Caco-2 (cell line): ENCODE measurements at places on chromosomes 12 and 14. TPM values are rescaled to one million over a fixed set of nuclear protein-coding genes. Genes with fewer than 3 reads are reported as not detected.

GRCh38 chr12:71160585-71160984, 2.8 kb upstream of the TSPAN8 start:
- DNase-seq, result no peak

The SLC22A17 gene
- 3.1 and 3.7 TPM in 2 replicates for total RNA-seq

The PMCH gene
- not detected in 2 replicates for total RNA-seq

GRCh38 chr14:55123101-55123500, 6.0 kb upstream of the LGALS3 start:
- DNase-seq, result no peak

The MLEC gene
- total RNA-seq, result 143 and 150 TPM in 2 replicates

The PELI2 gene
- total RNA-seq, result 8.1 and 8.5 TPM in 2 replicates

The GLI1 gene
- total RNA-seq, result 0.48 and 0.53 TPM in 2 replicates

The FGF23 gene
- total RNA-seq, result 0.16 TPM in 1 of 2 replicates, not detected in the other

GRCh38 chr12:65526311-65526710, 247.8 kb downstream of the MSRB3 start:
- DNase-seq, result no peak

GRCh38 chr12:69329669-69330428, 18.3 kb upstream of the LYZ start:
- DNase-seq, result no peak

DNA sequence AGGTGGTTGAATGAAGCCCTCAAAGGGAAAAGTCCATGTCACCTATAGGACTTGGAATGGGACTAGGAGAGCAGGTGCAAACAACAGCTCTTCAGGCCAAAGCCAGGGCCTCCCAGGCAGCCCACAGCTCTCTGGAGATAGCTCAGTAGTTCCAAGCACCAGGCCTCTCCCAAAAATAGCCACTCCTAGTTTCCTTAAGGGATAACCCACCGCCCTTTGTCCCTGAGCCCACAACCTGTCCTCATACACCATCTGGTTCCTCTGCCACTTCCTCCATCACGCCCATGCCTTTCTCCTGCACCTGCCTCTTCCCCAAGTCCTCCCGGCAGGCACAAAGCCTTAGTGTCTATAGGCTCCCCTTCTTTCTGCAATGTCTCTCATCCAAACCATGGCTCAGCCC, 2.1 kb downstream of the RAB15 start:
- no peak for DNase-seq

GRCh38 chr12:50600364-50600763, 95.6 kb downstream of the DIP2B start:
- no peak for DNase-seq

The YLPM1 gene
- 64.4 and 65.0 TPM in 2 replicates for total RNA-seq

DNA sequence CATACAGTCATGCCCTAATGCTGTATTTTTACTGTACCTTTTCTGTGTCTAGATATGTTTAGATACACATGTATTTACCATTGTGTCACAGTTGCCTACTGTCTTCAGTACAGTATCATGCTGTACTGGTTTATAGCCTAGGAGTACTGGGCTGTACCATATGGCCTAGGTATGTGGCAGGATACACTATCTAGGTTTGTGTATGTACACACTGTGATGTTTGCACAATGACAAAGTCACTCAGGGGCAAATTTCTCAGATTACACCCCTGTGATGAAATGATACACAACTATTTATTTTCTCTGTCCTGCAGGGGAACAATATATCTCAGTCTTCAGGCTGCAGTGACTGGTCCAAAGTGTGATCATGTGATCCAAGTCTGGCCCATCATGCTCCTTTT, 1076.1 kb downstream of the VRK1 start:
- peak; percentile 4 for DNase-seq

The NELL2 gene
- total RNA-seq, result 0.70 and 0.81 TPM in 2 replicates

GRCh38 chr12:52400906-52401305, 5.2 kb downstream of the KRT82 start:
- no peak for DNase-seq

DNA sequence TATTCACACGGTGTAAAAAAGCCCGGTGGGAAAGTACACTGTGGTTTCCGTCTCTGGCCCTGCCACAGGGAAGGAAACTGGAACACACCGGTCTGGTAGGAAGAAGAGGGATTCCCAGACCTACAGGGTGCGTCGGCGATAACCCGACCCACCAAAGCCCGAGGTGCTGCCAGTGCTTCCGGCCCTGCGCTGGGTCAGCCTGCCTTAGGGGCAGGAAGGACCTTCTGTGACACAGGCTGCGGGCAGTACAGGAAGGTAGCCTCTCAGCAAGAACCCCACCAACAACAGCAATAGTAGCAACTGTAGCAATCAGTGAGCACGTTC, 169.5 kb upstream of the FKBP4 start:
- DNase-seq, result no peak

GRCh38 chr14:105021656-105022275, 883 bp upstream of the CDCA4 start:
- DNase-seq, result peak; percentile 75

The NPFF gene
- 2.4 TPM in 1 of 2 replicates, not detected in the other for total RNA-seq

The CEP170B gene
- 31.6 and 32.0 TPM in 2 replicates for total RNA-seq

DNA sequence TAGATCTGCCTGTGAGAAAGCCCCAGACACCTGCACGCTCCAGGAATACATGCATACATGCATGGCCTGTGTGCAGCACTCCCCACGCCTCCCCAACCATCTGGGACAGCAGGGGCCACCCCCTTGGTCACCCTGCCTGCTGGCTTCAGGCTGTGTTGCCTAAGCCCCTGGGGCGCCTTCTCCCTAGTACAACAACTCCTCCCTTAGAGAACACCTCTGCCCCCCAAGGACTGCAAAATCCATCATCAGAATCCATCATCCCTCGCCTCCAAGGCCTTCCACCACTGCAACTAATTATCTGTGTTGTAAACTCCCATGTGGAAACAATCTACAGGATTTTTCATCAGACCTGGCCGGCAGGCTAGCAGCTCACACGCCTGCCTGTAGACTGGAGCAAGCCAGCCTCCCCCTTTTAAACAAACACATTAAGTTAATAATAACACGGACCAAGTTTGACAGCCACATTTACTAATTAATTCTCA, 36.8 kb downstream of the ZFP36L1 start:
- DNase-seq, result no peak

The NRL gene
- 2.1 and 2.3 TPM in 2 replicates for total RNA-seq

- DNase-seq, result no peak
Observed at GRCh38 chr14:50523271-50524041, 8.9 kb downstream of the MAP4K5 start.

The SYT1 gene
- 0.39 and 1.2 TPM in 2 replicates for total RNA-seq

DNA sequence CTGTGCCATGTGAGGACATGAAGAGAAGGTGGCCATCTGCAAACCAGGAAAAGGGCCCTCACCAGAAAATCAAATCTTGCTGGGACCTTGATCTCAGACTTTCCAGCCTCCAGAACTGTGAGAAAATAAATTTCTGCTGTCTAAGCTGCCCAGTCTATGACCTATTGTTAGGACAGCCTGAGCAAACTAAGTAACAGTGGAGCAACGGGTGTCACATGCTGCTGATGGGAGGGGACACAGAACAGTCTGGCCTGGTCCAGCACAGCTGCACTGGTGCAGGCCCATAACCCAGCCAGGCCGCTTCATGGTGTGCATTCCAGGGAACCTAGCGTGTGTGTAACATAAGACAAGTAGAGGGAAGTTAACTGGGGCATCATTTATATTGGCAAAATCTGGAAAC, 42.1 kb downstream of the GRIP1 start:
- peak; percentile 34 for DNase-seq

DNA sequence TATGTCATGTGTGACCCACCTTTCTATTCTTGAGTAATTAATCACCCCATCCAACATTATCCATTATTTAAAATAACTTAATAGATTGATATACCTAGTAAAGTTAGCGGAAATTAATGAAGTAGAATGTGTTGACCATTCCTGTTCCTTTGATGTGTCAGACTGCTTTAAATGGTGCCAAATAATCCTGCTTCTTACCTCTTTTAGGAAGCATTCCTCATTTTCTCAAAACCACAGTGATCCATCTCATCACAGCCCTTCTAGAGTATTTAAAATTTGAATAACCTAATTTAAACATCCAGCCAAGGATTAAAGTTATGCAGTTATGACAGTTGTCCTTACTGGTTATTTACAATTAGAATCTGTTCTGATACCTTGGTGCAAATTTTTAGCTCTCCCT, 6.9 kb downstream of the MGAT4C start:
- no peak for DNase-seq

DNA sequence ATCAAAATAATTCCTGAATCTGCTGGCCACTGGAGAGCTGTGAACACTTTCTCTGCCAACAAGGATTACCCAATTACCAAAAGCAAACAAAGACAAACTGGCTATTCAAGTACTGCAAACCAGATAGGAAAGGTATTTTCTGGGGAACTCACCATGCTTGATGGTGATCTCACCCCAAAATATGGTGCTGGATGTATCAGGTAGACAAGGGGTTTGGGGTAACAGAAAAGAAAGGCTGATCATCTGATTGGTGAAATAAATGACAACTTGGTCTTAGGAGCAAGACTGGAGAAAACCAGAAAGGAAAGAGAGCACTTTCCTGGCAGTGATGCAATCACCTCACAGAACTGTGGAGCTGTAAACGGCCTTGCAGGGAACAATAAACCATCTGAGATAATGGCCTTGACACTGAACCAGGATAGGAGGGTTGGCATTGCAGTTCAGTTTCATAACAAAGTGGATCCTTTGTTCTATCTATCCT, 31.0 kb upstream of the NPFF start:
- peak; percentile 64 for DNase-seq

DNA sequence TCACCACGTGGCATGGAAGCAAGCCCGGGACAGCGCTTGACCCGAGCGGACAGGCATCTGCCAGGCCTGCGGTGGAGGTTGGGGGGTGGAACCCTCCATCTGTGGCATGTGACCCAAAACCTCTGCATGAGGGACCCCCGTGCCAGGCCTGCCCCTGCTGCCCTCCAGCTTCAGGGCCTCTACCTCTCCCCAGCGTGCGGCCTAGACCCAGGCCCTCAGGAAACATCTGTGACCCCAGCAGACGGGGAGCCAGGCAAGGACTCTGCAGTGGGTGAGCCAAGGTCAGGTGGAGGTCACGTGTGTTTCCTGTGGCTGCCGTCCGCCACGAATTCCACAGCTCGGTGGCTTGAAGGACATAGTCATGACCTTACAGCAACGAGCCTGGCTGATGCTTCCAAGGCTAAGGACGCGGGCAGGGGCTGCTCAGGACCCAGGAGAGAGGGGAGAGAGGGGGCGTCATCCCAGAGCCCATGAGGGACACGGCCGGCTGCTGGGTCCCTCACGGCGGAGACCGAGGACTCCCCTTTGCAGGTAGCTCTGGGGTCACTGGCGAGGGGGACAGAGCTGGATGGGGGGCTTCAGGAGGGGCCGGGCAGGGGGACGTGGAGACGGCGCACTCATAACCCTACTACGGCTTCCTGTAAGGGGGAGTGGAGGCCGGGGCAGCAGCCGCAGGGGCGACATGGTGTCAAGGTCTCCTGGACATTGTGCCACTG, 91.5 kb downstream of the GALNT9 start:
- no peak for DNase-seq

GRCh38 chr12:14961466-14962152, at the start of gene ARHGDIB:
TSS of gene ARHGDIB (minus strand) at chr12:14961601. CDS start at chr12:14950712, 10,889 bp downstream.
- DNase-seq, result no peak

GRCh38 chr14:32657081-32657480, 281.6 kb upstream of the NPAS3 start:
- DNase-seq, result no peak

The PNN gene
- total RNA-seq, result 98.5 and 100 TPM in 2 replicates

- no peak for DNase-seq
Observed at GRCh38 chr12:42857106-42857505, 267.6 kb upstream of the PRICKLE1 start.

DNA sequence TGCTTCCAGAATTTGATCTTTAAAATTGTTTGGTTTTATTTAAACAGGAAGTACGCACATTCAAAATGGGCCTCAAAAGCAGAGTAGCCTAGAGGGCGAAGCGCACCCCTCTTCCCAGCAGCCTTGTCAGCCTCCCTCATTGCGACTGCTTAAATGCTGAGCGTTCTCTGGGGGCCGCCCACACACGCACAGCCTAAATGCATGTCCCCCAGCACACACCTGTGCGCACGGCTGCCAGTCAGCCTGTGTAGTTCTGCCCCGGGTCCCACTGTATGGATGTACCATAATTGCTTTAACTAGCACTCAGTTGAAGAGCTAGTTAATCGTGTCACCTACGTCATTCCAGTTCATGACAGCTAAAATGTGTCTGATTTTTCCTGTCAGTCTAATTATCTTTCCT, 79.3 kb downstream of the TESC start:
- DNase-seq, result no peak

The TAS2R20 gene
- 2.2 and 3.8 TPM in 2 replicates for total RNA-seq

DNA sequence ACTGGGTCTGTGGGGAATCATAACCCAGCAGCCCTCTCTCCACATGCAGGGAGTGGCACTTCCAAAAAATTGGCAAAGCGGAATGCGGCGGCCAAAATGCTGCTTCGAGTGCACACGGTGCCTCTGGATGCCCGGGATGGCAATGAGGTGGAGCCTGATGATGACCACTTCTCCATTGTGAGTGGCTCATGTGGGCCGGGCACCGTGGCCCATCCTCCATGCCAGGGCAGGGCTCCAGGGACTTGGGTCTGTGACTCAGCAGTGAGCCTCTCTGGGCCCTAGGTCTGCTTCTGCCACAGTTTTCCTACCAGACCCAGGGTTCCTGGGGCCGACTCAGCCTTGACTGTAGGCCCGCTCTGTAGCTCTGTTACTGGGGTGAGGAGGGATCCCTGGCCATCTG, 2.2 kb downstream of the NPFF start:
- DNase-seq, result no peak

The SMOC1 gene
- 0.12 and 0.14 TPM in 2 replicates for total RNA-seq

The DDN gene
- total RNA-seq, result 1.7 and 1.9 TPM in 2 replicates

The NIN gene
- 11.2 and 16.9 TPM in 2 replicates for total RNA-seq

GRCh38 chr12:93441617-93442410, at the start of gene UBE2N:
TSS of gene UBE2N (minus strand) at chr12:93441947. CDS start at chr12:93441884, 63 bp downstream.
- DNase-seq, result peak; percentile 98

- DNase-seq, result no peak
Observed at GRCh38 chr14:60863249-60863648, 117.6 kb downstream of the TRMT5 start.

GRCh38 chr12:95922231-95922630, 20.2 kb downstream of the CCDC38 start:
- DNase-seq, result no peak

- no peak for DNase-seq
Observed at GRCh38 chr14:76884853-76885276, 58.7 kb downstream of the LRRC74A start.

DNA sequence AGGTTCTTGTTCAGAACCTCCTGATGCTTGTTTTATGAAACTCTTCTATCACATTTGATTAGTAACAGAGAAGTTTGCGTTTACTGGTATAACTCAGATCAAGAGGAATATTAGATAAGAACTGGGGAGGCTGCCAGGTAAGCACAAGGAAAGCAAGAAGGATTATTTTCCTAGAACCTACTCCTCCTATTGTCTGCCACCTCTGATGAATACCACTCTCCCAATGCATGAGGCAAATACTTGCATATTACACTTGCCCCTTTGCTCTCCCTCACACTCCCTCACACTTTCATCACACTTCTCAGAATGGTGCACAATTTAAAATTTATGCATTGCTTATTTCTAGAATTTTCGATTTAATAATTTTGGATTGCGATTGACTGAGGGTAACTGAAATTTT, 43.6 kb downstream of the LIN7A start:
- no peak for DNase-seq

The GUCY2C gene
- total RNA-seq, result 2.4 and 4.4 TPM in 2 replicates

The PSMC1 gene
- total RNA-seq, result 101 TPM in 2 replicates

- no peak for DNase-seq
Observed at GRCh38 chr14:96265383-96266095, 9.5 kb downstream of the BDKRB1 start.
